ENCODE measurements at places on chromosomes 6 and 20. TPM values are rescaled to one million over a fixed set of nuclear protein-coding genes. Genes with fewer than 3 reads are reported as not detected.
A peak's percentile ranks its signal among the peaks of the same experiment; 100 is the strongest.

- no peak for DNase-seq
Measured at GRCh38 chr6:139839506-139840156, 465.2 kb upstream of the CITED2 start.

- no peak for DNase-seq
Measured at GRCh38 chr6:151388997-151389617, 2.3 kb downstream of the ZBTB2 start.

- peak; percentile 26 for DNase-seq
Measured at GRCh38 chr6:139925894-139926641, 551.6 kb upstream of the CITED2 start.

DNA sequence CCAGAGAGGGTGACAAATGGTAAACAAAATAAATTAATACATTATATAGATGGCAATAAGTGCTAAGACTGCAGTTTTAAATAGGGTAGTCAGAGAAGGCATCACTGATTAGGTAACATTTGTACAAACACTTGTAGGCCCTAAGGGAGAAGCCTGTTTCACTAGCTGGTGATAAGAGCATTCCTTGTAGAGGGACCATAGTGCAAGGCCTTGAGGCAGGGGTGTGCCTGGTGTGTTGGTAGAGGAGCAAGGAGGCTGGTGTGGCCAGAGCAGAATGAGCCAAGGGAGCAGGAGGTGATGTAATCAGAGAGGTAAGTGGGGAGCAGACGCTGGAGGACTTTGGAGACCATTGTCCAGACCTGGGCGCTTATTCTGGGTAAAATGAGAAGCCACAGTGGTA lies 70.7 kb downstream of the ANKRD6 start:
- DNase-seq: no peak

HDGFL1 gene
- total RNA-seq: not detected

DNA sequence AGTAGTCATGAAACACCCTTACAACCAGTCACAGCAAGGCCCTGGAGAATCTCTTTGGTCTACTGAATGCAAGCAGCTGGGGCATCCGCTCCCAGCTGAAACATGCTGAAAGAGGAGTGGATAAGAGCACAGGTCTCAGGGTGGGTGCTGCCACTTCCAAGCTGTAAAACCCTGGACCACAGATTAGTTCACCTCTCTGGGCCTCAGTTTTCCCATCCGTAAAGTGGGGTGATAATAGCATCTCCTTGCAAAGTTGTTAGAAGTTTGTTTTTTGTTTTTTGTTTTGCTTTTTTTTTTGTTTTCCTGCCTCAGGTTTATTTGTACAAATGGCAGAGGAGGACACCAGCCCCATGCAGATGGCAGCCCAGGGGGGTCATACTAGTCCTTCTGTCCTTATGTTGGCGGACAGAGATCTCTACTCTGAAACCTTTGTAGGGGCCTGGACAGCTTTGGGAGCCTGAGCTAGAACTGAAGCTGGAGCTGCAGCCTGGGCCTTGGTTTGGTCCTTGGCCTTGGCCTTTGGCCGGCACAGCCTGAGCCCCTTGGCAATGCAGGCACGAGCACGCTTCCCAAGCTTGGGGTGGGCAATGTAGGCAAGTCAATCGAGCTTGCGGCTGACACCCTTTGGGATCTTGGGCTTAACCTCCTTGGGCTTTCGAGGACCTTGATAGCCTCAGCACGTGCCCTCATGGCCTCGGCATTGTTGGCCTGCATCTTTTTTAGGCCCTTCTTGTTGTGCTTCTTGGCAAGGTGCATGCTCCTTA lies 38.2 kb downstream of the MRPL14 start:
- DNase-seq: no peak

GRCh38 chr6:33908025-33908424 lies 104.2 kb upstream of the MLN start:
- no peak for DNase-seq

NNAT gene
- not detected for total RNA-seq

DNA sequence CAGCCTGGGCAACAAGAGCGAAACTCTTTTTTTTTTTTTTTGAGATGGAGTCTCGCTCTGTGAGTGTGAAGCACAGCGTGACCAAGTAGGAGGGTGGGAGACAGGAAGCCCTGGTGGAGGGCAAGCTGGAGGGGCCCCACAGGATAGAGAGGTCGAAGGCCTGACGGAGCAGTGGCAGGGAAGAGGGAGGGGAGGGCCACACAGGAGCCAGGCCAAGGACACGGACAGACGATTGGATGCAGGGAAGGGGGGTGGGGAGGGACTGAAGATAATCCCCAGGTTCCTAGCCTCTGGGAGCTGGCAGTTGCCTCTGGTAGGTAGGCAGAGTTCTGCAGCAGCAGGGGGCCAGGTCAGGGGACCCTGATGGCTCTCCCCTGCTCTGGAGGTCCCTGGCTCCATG lies 10.8 kb upstream of the GUCA1A start:
- no peak for DNase-seq

GRCh38 chr20:2330090-2330695 lies 34.4 kb downstream of the TGM3 start:
- DNase-seq: peak; percentile 15

- DNase-seq: no peak
Measured at GRCh38 chr6:21402368-21402767, 191.2 kb upstream of the SOX4 start.

- no peak for DNase-seq
Measured at GRCh38 chr20:25360631-25361286, 29.9 kb downstream of the ABHD12 start.

- DNase-seq: no peak
Measured at GRCh38 chr6:157929076-157929475, 52.6 kb upstream of the SYNJ2 start.

- no peak for DNase-seq
Measured at GRCh38 chr6:13091192-13091591, 237.1 kb downstream of the TBC1D7 start.

GGTLC1 gene
- not detected for total RNA-seq

GRCh38 chr6:136780972-136781371 lies 11.3 kb downstream of the MAP3K5 start:
- no peak for DNase-seq

DNA sequence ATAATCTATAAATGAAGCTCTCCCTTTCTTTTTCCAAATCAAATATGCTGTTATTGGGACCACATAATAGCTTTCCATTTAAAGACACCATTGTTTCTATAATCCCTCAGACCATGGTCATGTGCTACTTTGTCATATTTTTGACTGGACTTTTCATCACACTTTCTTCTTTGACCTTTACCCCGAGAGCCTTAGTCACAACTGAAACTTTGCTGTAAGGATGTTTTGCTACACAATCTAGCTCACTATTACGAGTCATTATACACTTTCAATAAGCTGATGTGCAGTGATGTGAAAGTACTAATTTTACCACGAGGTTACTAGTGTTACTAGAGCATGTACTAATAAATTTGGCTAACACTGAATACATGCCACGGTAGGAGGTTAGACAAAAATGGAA lies 367.2 kb upstream of the RUNX2 start:
- no peak for DNase-seq

GRCh38 chr6:5081182-5081581 lies 4.0 kb upstream of the PPP1R3G start:
- DNase-seq: no peak

LHFPL5 gene
- not detected for total RNA-seq

GCNT2 gene
- 0.70 TPM for total RNA-seq

DNA sequence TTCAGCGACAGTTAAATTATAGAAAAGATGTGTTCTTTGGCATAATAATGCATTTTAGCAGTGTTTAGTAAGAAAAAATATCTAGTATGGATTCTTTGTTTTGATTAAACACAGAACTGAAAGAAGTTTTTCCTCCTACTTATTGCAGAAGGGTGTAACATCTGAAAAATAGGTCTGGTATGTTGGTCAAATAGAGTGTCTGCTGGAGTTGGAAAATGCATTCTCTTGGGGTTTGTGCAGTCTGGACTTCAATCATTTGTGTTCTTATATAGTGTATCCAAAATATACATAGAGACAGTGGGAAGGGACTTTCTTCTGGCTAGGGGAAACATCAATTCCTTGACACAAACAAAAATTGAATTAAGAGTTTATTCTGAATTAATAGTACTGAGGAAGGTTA lies 132.4 kb upstream of the MAN1A1 start:
- no peak for DNase-seq

TMEM151B gene
- total RNA-seq: 9.9 TPM

SLC12A5 gene
- 20.9 TPM for total RNA-seq

FLOT1 gene
- 120 TPM for total RNA-seq

TTK gene
- total RNA-seq: 62.5 TPM

- DNase-seq: no peak
Measured at GRCh38 chr20:41892031-41892430, 273.9 kb upstream of the CHD6 start.

- DNase-seq: no peak
Measured at GRCh38 chr6:143245656-143246055, 185.0 kb downstream of the AIG1 start.

DNA sequence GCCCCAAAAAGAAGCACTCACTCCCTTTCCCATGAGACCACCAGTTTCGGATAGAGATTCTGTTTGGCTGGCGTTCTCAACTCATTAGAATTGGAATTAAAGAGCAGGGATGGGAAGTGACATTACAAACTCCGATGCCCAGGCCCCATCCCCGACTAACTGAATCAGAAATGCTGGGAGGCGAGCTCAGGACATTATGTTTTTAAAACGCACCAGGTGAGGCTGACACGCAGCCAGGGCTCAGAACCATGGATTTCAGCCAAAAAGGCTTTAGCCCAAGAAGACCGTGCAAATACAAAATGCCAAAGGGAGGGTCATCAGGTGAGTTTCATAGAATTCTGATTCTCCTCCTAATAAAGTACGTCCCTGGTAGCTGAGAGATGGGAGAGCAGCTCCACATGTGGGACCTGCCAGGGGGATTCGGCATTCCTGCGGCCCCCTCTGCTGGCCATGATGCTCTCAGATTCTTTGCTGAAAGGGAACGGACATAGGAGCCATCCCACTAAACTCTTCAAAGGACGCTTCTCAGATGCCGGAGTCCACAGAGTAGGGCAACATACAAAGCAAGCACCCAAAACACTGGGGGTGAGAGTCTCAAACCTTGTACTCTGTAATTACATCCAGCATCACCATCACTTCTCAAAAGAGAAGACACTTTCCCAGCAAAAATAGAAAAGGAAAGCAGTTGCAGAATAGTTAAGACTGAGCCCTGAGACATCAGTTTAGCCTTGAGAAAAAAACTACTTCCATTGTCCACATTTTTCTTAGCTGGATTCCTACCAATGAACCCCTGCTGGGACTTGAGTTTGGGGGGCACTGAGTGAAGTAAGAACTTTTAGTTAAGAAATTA lies 205.2 kb downstream of the BMP7 start:
- peak; percentile 50 for DNase-seq

GRCh38 chr6:161792851-161793493 lies 519.1 kb upstream of the AGPAT4 start:
- no peak for DNase-seq

- no peak for DNase-seq
Measured at GRCh38 chr20:36119537-36119936, 35.0 kb upstream of the EPB41L1 start.

DNA sequence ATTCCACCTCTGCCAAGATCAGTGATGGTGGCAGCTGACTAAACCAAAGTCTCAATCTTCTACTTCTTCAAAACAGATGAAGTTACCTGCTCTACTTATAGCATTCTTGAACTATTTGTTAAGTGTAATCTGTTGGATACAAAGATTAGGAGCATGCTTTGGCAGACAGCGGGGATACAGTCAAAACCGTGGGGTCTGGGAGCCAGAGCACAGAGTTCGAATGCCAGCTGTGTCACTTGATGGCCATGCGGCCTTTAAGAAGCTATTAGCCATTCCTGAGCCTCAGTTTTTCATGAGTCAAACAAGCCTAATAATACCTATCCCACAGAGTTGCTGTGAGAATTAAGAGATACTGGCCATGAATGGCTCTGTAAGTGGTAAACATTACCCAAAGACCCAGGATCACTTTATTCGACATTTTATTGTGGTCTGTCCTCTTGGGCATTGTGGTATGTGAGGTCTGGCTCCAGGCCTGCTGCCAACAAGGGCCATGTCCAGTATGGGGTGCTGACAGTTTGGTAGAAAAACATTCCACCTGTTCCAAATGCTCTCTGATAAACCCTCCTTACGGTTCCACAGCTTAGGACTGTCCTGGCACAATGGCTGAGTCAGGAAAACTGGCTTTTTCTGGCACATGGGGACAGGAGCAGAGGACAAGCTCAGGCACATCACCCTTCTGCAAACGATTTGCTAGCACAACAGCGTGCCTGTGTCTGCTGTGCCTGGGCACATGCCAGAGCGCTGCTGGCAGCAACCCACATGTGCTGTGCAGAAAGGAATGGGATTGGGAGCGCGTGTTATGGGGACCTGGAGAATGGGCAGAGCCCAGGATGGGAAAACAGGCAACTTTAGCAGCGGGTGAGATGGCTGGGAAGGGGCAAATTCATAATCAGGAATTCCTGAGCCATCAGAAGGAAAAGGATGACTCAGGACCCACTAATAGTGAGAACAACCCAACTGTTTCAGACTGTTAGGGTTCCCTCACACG lies 15.7 kb upstream of the FAM83C start:
- no peak for DNase-seq

SPATA25 gene
- 2.0 TPM for total RNA-seq

TMEM74B gene
- not detected for total RNA-seq

- peak; percentile 56 for DNase-seq
Measured at GRCh38 chr6:54264581-54265272, 43.5 kb upstream of the TINAG start.

RNF5 gene
- total RNA-seq: 62.9 TPM

DNA sequence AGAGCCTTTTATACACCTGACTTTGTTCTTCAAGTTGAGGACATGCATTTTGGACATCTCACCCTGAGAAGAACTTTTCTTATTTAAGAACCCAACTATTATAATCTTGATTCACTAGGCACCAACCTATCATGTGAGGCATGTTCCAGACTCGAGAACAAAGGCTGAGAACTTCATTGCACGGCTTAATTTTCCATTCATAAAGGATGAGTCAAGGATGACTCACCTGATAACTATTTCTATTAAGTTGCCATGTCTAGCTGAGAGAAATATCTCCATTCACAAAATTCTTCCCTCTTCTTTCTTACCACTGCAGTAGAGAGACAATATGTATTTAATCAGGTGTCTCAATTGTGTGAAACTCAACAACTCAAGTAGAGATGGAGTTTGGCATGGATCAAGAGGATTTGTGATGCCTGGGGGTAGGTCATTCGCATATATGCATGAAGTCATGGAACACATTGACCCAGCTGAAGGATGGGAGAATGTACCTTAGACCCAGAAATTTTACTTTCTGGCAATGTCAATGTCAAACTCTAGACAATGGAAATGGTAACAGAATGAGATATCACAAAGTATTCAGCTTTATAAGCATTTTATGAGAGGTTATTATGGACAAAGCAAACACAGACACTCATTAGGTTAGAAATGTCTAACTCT lies 208.7 kb upstream of the PRND start:
- peak; percentile 86 for DNase-seq

GRCh38 chr6:109595998-109596397 lies 95.0 kb downstream of the AK9 start:
- DNase-seq: peak; percentile 42

CENPB gene
- 101 TPM for total RNA-seq

DNA sequence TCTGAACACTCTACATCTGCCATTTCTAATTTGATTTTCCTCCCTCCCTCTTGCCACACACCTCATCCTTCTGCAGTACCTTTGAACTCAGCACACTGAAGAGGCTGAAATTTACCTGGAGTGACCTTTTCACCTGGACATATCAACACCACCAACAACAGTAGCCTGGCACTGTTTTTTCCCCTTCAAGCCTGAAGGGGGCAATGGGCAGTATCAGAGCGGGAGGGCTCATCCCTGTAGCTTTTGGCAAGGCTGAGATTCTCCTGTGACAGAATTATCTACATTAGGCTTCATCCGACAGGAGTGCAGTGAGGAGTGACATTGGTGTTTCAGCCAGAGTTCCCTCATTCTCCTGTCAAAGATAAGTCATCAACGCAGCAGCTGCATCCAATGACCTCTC lies 312.8 kb upstream of the SPTLC3 start:
- DNase-seq: no peak
